ENCODE measurements at places on chromosomes 5 and 9.

GRCh38 chr9:130433168-130433946, 11.4 kb upstream of the ASS1 start:
- DNase-seq = no peak

DNA sequence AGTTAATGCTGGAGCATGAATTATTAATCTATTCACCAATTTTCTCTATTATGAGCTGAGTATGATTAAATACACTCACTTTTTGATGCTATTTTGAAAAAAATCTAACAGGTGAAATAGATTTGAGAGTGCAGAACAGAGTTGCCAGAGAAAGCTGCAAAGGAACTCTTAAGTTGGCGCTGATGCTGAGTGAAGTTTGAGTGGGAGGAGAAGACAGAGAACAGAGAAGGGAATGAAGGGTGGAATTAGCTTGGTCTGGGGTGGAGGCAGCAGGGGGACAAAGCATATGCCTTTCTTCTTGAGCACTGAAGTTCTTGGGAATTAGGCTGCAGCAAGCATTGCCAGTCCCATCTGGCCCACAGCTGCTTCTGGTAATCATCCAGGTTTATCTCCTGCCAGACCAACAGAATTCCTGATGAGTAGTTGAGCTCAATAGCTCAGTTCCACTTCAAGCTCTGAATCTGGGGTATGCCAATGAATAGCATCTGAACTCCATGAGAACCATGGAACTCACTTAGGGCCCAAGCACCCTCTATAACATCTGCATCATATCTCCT, 290.1 kb downstream of the HINT1 start:
- peak; percentile 72 for DNase-seq

DNA sequence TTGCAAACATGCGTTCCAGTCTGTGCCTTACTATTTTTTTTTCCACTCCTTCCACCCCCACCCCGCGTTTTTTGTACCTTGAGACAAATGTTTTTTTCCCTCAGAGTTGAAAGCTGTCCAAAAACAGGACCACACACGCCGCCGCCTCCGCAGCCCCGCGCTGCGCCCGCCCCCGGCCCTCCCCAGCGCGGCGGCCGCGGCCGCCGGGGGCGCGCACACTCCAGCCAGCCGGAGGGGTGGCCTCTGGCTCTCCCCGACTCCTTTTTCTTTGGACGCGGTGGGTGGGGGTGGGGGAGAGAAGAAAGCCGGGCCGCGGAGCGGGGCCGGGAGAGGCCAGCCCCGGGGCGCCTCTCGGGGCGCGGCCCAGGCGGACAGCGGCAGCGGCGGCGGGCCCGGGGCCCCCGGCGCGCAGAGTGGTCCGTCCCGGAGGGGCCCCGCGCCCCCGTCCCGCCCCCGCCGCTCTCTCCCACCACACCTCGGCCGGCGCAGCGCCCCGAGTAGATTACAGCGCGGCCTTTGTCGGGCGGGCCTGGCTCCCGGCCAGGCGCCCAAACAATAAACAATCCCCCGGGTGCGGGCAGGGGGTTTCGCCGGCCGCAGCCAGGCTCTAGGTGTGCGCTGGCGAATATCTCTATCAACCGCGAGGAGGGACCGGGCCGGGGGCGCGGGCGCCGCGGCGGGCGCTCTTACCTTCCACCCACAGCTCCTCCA, 10.9 kb downstream of the PTCH1 start:
- no peak for DNase-seq

DNA sequence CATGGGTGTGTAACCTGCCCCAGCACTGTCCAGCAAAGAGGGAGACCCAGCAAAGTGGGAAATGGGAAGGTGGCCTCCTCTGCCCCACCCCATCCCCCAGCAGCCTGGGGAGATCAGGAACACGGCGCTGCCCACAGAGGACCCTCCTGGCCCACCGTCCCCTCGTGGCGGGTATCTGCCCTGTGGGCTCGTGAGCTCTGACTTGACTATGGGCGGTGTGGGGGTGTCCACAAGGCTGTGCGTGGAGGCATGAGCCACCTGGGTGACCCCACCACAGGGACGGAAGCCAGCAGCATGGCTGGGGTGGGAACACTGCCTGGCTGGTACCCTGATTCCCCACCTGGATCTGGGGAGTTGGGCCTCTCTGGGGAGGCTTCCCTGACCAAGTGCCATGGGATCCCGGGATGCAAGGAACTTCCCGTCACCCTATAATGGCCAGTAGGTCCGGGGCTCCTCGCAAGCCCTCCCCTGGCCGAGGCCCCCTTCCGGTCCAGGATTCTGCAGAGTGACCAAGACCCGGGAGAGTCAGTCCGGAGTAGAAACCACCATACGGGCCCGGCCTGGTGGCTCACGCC, 29.3 kb upstream of the SLC6A19 start:
- DNase-seq = no peak

GRCh38 chr9:71245651-71246050, 124.2 kb upstream of the TRPM3 start:
- DNase-seq = no peak

GRCh38 chr5:173890195-173890991, 2.2 kb downstream of the CPEB4 start:
- no peak for DNase-seq

DNA sequence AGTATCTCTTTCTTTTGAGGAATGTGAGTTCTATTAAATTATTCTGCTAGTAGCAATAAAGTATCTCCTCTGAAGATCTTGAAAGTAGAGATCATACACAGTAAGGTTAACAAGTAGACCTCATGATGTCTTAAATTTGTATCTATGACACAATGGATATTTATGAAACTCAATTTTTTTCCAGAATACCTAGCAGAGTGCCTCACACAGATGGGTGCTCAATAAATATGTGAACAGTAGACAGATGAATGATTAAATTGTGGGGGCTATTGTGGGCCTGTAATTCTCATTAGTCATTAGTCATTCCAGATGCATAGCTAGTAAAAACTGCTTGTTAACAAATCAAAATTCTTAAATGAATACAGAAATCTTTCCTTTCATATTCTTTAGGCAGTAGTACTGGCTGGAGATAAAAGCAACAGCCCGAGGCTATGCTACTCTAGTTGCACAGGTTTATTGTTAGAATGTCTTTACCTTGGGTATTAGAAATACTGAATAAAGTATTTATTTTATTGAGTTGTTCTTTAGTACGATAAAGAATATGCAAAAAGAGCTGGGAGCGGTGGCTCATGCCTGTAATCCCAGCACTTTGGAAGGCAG, 22.0 kb downstream of the CHD1 start:
- no peak for DNase-seq

GRCh38 chr5:36691696-36692371, 85.4 kb downstream of the SLC1A3 start:
- peak; percentile 53 for DNase-seq

GRCh38 chr5:133890314-133890713, 78.1 kb downstream of the C5orf15 start:
- no peak for DNase-seq

DNA sequence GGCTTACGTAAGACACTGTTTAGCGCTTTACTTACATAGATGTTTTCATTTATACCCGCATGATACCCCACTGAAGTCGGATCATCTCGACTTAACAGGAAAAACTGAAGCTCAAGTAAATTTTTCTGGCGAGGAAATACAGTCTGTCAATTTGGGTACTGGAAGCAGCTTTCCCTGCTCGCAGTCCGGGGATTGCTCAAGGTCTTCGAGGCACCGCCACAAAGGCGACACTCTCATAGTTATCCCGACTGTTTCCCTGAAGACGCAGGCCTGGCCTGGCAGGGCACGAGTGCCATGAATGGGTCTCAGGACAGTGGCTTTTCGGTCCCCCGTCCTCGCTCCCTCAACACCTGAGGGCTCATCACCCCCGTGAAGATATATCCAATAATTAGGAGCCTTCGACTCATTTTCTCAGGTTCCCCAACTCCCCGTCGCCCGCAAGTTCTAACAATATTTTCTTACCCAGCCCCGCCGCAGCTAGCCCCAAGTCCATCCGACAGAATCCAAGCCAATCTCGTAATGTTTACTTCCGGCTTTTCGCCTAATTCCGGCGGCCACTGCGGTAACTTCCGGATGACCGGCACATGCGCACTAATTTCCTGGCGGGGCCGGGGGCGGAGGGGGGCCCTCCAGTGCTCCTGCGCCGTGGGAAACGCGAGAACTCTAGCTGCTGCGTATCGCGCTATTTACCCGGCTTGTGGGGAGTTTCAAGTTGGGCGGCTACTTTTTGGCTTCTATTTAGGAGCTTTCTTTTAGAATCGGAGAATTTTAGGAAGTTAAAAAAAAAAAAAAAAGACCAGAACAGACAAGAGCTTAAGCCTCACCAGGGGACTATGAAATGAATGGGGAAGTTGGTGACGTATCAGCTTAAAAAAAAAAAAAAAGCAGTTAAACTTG, at the start of gene SLU7:
TSS of gene SLU7 (minus strand) at position 521 of the 897 bp plus-strand sequence. CDS start 3,787 bp downstream, outside the sequence.
- DNase-seq = peak; percentile 87

GRCh38 chr5:90967443-90967842, 408.8 kb downstream of the ADGRV1 start:
- DNase-seq = no peak

GRCh38 chr5:109981979-109982378, 292.3 kb downstream of the MAN2A1 start:
- DNase-seq = no peak

- no peak for DNase-seq
These were observed 180.8 kb downstream of the TMEM232 start for GRCh38 chr5:110545716-110546115.

DNA sequence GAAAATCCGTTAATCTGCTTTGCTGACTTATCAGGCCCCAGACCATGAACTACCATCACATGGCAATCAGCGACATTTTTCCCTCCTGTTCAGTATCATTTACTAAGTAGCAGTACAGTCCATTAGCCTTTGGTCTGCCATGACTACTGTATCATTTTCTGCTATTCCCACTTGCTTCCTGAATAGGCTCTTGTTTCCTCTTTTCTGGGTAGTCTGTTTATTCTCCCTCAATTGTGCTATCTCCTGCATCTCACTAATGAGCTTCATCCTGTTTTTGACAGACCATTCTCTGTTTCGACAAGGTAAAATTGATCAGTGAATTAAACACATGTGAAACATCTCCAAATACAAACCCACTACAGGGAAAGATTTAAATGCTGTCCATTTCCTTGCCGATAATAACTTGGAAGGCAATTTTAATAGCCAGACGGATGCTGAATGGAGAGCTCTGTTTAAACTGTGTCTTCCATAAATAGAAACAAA, 263.5 kb upstream of the ANKRD55 start:
- no peak for DNase-seq

GRCh38 chr5:98769210-98769958, 4.1 kb upstream of the RGMB start:
- peak; percentile 45 for DNase-seq

DNA sequence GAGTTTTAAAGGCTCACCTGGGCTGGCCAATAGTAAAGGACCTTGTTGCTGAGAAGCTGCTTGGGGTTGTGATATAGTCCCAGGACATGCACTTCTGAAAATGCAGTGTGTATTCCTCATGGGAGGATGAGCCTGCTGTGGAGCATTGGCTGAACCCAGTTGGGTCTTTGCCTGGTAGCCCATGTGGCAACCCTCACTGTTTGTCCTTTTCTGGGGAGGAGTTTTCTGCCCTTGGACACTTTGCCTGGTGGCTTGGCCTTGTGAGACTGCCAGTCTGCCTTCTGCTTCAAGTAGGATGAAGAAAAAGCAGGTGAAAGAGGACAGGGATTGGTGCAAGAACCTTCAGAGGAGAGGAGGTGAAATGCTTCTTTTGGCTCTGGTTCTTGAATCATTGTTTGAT, 4.0 kb downstream of the TENT4A start:
- DNase-seq = no peak

- DNase-seq = no peak
These were observed 9.5 kb upstream of the CDO1 start for GRCh38 chr5:115825948-115826347.

- no peak for DNase-seq
These were observed 103.3 kb upstream of the HMHB1 start for GRCh38 chr5:143708672-143709071.

- no peak for DNase-seq
These were observed 102.0 kb upstream of the PRLR start for GRCh38 chr5:35331956-35332950.

GRCh38 chr9:109328978-109329637, 8.2 kb upstream of the EPB41L4B start:
- no peak for DNase-seq

GRCh38 chr5:129631961-129632360, 115.9 kb upstream of the MINAR2 start:
- DNase-seq = peak; percentile 48
